Activated naive CD4-positive, alpha-beta T cell treated with anti-CD3 and anti-CD28 coated beads for 36 hours (primary cell): ENCODE measurements at places on chromosomes 11 and 22. TPM values are rescaled to one million over a fixed set of nuclear protein-coding genes. Genes with fewer than 3 reads are reported as not detected.

DNA sequence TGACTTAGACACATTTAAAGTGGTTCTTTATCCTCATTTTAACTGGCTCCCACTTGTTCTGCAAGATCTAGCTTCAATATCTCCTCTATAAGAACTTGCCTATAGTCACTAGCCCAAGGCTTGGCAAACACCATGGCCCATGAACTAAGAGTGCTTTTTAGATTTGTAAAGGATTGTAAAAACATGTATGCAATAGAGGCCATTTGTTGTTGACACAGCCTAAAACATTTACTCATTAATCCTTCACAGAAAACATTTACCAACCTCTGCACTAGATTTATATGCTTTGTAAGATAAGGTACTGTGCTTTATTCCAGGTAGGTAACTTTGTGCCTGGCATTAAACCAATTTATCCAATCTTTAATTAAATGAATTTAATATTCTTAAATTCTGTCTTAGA lies 5.5 kb downstream of the HYLS1 start:
- peaks cover 50% of the 10 kb centered on the region for H3K4me1 ChIP-seq
- H3K36me3 ChIP-seq = peaks cover 34% of the 10 kb centered on the region
- H3K27ac ChIP-seq = no peak overlapping the region
- H3K4me3 ChIP-seq = no peak overlapping the region

DNA sequence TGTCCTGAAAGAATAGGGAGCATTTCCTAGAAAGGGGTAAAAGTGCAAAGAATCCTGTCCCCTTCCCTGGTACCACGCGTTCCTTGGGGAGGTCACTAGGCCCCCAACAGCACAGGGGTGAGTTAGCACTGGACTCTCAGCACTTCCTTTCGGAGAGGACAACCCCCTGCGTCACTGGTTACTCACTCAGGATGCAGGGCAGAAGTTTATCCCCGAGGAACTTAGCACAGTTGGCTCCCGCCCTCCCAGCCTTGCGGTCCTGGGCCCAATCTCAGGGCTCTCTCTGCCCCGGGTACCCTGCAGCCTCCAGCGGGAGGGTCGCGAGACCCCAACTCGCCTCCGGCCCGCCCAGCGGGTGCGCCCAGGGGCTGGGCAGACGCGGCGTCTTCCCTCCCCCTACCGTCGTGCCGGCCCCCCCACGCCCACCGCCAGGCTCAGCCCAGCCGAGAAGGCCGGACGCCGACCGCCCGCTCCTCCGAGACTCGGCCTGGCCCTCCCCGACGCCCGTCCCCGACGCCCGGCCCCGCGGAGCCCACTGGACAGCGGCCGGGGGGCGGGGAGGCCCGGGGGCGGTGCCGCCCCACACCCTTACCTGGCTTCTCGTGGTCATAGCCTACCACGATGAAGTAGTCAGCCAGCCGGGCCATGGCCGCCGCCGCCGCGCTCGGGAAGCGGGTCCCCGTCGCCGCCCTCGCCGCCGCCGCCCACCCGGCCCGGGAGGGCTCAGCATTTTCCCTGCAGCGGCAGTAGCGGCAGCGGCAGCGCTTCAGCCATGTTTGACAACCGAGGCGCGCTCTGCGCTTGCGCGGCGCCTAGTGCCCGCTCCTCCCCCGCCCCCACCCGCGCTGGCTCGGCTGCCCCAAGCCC lies at the start of gene SBF2:
Gene SBF2 (minus strand): TSS at position 797 of the 867 bp plus-strand sequence. CDS start 150 bp downstream, at position 647.
- H3K27me3 ChIP-seq = peaks cover 27% of the 10 kb centered on the region
- DNase-seq = peak; percentile 76
- H3K4me1 ChIP-seq = peaks cover 31% of the 10 kb centered on the region
- no peak within 1 kb of the TSS for H3K27ac ChIP-seq

DNA sequence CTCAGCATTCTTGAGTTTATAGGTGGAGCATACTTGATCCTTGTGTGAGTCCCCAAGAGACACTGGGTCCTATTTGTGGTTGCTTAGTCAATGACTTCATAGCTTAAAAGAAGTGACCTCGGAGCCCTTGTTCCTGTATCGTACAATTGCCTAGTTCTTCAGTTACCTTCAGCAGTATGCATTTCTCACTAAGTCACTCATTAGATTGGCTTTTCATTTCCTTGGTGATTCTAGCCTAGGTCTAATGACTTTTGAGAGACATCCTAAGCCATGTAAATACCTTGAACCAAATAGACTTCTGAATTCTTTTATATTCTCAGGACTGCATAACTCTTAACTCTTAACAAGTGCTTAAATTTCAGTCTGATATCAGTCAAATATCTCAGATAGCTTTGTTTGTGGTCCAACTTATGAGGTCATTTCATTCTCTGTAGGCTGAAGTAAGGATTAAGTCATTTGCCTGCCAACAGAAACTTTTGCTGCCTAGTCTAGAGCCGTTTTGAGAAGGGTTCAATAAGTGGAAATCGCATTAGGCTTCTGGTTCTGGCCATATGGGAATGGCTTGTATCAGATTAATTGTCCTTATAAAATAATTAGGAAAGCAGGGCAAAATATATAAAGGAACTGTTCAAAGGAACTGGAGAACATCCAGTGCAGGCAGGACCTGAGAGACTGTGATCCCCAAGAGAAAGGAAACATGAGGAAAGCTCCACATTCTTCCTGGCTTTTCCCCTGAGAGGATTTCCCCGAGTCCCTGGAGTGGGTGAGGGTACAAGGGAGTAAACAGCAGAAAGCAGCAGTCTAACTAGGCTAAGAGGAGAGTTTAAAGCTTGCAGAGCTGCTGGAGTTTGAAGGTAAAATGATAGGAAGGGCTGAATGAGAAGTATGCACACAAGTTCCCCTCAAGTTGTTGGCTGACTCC lies 39.9 kb downstream of the TRAF6 start:
- no peak overlapping the region for H3K27ac ChIP-seq
- H3K4me1 ChIP-seq = no peaks in the 10 kb centered on the region
- H3K4me3 ChIP-seq = no peak overlapping the region
- no peaks in the 10 kb centered on the region for H3K27me3 ChIP-seq
- DNase-seq = no peak

GRCh38 chr11:108705061-108705460 lies 40.2 kb downstream of the DDX10 start:
- peaks cover 9% of the 10 kb centered on the region for H3K4me1 ChIP-seq
- DNase-seq = no peak
- H3K27ac ChIP-seq = no peak overlapping the region
- H3K27me3 ChIP-seq = no peaks in the 10 kb centered on the region
- no peak overlapping the region for H3K4me3 ChIP-seq
- H3K36me3 ChIP-seq = peaks cover 76% of the 10 kb centered on the region

Gene TALDO1
- total RNA-seq = 360 TPM

Gene PLAAT3
- total RNA-seq = 3.7 TPM

Gene MAJIN
- 0.29 TPM for total RNA-seq

- peaks cover 32% of the 10 kb centered on the region for H3K27me3 ChIP-seq
- peak overlapping the region; percentile 81 for H3K4me3 ChIP-seq
- no peak for DNase-seq
- no peaks in the 10 kb centered on the region for H3K36me3 ChIP-seq
- no peak overlapping the region for H3K27ac ChIP-seq
- peaks cover 16% of the 10 kb centered on the region for H3K4me1 ChIP-seq
Measured at GRCh38 chr11:6927030-6927617, 898 bp downstream of the ZNF215 start.

Gene RAB1B
- 112 TPM for total RNA-seq

DNA sequence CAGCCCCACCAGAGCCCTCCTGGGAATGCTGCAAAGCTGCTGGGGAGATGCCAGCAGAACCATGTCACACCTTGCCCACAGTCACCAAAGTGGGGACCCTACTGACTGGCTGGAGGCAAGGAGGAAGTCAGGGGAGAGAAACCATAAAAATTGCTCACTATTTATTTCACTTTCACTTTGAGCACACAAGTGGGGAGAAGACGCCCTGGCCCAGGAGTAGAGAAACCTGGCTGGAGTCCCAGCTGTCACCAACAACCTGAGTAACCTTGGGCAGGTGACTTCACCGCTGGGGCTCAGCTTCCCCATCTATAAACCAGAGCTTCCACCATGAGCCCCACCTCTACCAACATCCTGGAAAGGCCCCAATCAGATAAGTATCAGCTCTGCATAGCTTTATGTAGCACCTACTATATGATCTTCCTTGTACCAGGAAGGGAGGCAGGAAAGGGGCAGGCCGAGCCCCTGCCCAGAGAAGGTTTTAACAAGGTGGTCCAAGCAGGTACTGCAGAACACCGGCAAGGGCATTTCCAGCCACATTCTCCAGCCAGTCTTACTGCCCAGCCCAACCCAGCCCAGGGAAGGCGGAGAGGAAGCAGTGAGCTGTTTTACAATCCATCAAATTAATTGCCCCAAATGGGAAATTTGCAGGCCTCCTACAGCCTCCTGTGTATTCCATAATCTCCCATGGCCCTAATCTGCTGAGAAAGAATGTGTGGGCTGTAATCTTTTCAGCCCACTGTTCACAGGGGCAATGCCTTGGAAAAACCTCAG lies 27.6 kb downstream of the PLEKHA7 start:
- H3K4me3 ChIP-seq = no peak overlapping the region
- DNase-seq = peak; percentile 82
- H3K4me1 ChIP-seq = peaks cover 26% of the 10 kb centered on the region
- H3K27me3 ChIP-seq = no peaks in the 10 kb centered on the region
- no peaks in the 10 kb centered on the region for H3K36me3 ChIP-seq

- H3K4me1 ChIP-seq = no peaks in the 10 kb centered on the region
- H3K36me3 ChIP-seq = no peaks in the 10 kb centered on the region
- no peak overlapping the region for H3K4me3 ChIP-seq
- peaks cover 7% of the 10 kb centered on the region for H3K27me3 ChIP-seq
- no peak overlapping the region for H3K27ac ChIP-seq
- DNase-seq = no peak
Measured at GRCh38 chr11:119797736-119798135, 68.7 kb upstream of the NECTIN1 start.

DNA sequence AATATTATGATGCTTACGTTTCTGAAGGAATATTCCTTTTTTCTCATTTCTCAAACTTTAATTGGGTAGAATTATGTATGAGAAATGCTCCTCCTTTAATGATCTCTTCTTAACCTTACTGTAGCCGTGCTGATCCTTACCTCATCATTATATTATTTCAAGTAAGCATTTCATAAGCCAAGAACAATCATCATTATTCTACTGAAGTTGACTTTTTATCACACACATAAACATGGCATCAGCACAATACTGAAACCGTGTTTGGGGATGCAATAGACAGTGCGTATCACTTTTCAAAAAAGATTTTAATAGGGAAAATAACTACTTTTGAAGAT lies 162.8 kb downstream of the ARHGAP42 start:
- H3K36me3 ChIP-seq = no peaks in the 10 kb centered on the region
- no peaks in the 10 kb centered on the region for H3K27me3 ChIP-seq
- DNase-seq = no peak
- no peak overlapping the region for H3K27ac ChIP-seq

DNA sequence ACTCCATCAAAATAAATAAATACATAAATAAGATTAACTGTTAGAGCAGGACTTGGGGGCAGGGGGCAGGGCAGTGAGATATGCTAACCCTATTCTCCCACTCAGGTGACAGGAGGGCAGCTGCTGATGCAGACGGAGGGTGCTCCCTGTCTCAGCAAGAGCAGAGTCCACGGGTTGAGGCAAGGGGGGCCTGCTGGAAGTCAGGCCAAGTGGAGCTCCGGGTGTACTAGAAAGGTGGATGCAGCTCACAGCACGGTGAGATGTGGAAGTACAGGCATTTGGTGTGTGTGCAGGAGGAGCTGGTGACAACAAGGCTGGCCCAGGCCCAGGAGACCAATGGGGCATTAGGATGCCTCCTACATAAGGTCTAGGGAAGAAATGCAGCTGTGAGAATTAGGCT lies 467.3 kb upstream of the B3GAT1 start:
- H3K36me3 ChIP-seq = no peaks in the 10 kb centered on the region
- no peak overlapping the region for H3K4me3 ChIP-seq
- H3K27me3 ChIP-seq = peaks cover 2% of the 10 kb centered on the region
- no peak for DNase-seq

- H3K27me3 ChIP-seq = no peaks in the 10 kb centered on the region
- DNase-seq = no peak
- H3K27ac ChIP-seq = no peak overlapping the region
- H3K4me3 ChIP-seq = no peak overlapping the region
- H3K4me1 ChIP-seq = peaks cover 70% of the 10 kb centered on the region
- peaks cover 17% of the 10 kb centered on the region for H3K36me3 ChIP-seq
Measured at GRCh38 chr22:20530368-20531153, 23.2 kb downstream of the MED15 start.

Gene SEPTIN3
- 1.0 TPM for total RNA-seq

GRCh38 chr22:45298934-45299505 lies 10.7 kb upstream of the FAM118A start:
- peaks cover 24% of the 10 kb centered on the region for H3K4me1 ChIP-seq
- DNase-seq = no peak

DNA sequence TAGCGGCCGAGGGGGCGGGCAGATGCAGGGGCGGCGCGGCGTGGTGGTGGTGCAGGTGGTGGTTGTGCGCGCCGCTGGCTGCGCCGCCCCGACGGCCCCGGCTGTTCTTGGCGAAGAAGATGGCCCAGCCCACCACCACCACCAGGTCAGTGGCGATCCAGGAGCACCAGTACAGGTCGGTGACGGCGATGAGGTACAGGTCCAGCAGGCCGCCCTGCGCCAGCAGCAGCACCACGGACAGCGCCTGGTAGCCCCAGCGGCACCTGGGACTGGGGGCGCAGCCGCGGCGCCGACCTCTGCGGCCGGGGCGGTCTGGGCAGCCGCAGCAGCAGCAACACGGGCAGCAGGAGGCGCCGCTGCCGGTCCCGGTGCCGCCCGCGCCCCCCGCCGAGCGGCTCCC lies 879 bp downstream of the TMEM121B start:
- no peaks in the 10 kb centered on the region for H3K36me3 ChIP-seq
- H3K27me3 ChIP-seq = peaks cover 11% of the 10 kb centered on the region
- H3K4me1 ChIP-seq = peaks cover 50% of the 10 kb centered on the region

Gene SELENOH
- 282 TPM for total RNA-seq

Gene SLC17A6
- not detected for total RNA-seq

- no peaks in the 10 kb centered on the region for H3K36me3 ChIP-seq
- no peak for DNase-seq
- H3K4me3 ChIP-seq = peak overlapping the region; percentile 56
- H3K4me1 ChIP-seq = peaks cover 5% of the 10 kb centered on the region
Measured at GRCh38 chr22:19713650-19714311, 522 bp upstream of the SEPTIN5 start.

- H3K4me3 ChIP-seq = no peak overlapping the region
- peaks cover 13% of the 10 kb centered on the region for H3K36me3 ChIP-seq
- no peak overlapping the region for H3K27ac ChIP-seq
- peaks cover 15% of the 10 kb centered on the region for H3K4me1 ChIP-seq
- H3K27me3 ChIP-seq = no peaks in the 10 kb centered on the region
Measured at GRCh38 chr11:44759743-44760476, 33.1 kb downstream of the TSPAN18 start.

Gene SRRD
- total RNA-seq = 21.6 TPM

Gene PGA3
- total RNA-seq = not detected

Gene OR52D1
- not detected for total RNA-seq

GRCh38 chr11:25755918-25756584 lies 575.9 kb upstream of the ANO3 start:
- H3K4me3 ChIP-seq = no peak overlapping the region
- H3K27ac ChIP-seq = no peak overlapping the region
- H3K4me1 ChIP-seq = no peaks in the 10 kb centered on the region
- H3K36me3 ChIP-seq = no peaks in the 10 kb centered on the region
- no peak for DNase-seq

Gene GPHA2
- not detected for total RNA-seq

GRCh38 chr11:64888729-64889511 lies 10.5 kb upstream of the EHD1 start:
- no peaks in the 10 kb centered on the region for H3K27me3 ChIP-seq
- H3K36me3 ChIP-seq = no peaks in the 10 kb centered on the region
- H3K27ac ChIP-seq = no peak overlapping the region
- no peak overlapping the region for H3K4me3 ChIP-seq
- H3K4me1 ChIP-seq = peaks cover 31% of the 10 kb centered on the region
- no peak for DNase-seq

GRCh38 chr22:28316014-28316413 lies 363.6 kb downstream of the TTC28 start:
- no peak for DNase-seq
- H3K27ac ChIP-seq = peak overlapping the region; percentile 42
- no peak overlapping the region for H3K4me3 ChIP-seq
